ENCODE measurements at places on chromosomes 7 and 10.
A peak's percentile ranks its signal among the peaks of the same experiment; 100 is the strongest.

DNA sequence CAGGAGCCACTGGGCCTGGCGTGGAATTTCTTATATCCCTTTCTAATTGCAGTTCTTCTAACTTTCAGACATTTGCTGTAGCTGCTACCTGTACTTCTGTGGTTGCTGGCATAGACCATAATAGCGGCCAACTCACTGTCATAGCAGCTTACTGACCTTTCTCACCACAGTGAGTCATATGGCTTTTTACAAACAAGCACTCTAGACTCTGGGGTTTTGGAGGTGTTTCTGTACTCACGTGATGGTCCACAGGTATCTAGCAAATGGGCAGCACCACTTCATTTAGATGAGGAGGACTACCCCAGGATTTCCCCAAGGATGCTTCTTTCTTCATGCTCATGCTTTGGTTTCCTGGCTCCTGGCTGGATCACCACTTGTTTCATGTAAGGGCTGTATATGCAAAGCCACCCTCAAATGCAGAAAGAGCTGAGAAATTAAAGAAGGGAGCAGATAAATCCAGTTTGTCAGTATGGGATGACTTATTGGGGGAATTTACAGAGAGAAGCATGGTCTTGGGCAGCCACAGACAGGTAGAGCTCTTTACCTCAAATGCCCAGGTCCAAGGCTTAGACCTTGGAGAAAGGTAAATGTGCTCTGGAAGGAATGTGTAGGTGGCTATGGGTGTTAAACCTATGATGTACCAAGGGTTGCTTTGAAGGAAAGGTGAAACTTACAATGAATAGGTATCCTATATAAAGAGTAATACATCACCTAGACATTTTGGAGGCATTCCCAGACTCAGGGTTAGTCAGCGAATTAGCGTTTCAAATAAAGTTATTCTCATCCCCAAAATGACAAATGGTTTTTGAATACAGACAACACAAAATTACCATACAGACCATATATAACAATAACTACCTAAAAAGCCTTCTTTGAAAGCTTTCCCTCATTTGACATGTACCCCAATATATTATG lies 15.9 kb upstream of the SLC25A16 start:
- no peak for DNase-seq

GRCh38 chr7:130844811-130845580 lies 111.0 kb upstream of the KLF14 start:
- no peak for DNase-seq

DNA sequence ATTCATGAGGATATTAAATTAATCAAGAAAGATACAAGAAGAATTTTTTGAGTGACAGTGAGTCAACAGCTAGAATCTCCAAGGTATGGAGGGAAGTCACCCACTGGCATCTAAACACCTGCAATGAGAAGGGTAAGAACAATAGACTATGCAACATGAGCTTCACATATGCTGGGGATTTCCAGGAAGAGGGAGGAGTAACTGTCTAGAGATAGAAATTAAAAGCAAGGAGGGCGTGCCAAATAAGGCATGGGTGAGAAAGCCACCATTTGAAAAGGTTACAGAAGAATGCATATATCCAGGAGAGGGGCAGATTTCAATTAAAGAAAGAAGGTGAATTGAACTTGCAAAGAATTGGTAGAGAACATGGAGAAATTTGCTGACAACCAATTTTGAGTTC lies 365.7 kb downstream of the GPR37 start:
- DNase-seq, result no peak

GRCh38 chr10:22317076-22317370 lies 835 bp downstream of the COMMD3 start:
- DNase-seq, result no peak

DNA sequence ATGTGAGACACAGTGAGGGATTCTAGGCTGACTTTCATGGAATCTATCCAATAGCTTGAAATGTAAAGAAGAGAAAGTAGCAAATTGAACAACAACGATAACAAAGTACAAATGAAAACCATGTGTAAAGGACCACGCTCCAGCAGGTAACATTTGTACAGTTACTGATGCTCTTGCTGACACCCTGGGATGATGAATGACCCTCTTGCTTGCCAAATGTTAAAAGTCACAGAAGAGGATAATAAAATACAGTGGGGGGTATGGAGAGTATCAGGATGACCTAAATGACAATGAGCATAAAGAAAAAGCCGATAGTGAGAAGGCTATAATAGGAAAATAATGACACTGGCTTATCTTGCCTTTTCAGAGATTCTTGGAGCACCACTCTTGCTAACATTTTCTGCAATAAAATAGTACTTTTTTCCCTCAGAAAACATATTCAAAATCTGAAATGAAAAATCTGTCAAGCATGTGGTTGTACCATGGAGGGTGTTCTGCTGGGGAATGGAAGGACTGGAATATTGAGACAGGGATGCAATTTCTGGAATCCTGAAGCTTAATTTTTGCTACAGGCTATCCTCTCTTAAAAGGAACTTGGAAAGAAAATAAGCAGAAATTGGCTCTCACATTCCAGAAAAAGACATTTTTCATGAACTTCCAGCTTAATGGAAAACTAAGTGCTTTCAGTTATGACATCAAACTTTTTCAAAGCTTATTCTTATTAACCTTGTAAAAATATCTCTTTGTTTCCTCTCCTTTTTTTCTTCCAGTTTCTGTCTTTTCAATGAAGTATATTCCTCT lies 303.2 kb upstream of the GHITM start:
- no peak for DNase-seq

DNA sequence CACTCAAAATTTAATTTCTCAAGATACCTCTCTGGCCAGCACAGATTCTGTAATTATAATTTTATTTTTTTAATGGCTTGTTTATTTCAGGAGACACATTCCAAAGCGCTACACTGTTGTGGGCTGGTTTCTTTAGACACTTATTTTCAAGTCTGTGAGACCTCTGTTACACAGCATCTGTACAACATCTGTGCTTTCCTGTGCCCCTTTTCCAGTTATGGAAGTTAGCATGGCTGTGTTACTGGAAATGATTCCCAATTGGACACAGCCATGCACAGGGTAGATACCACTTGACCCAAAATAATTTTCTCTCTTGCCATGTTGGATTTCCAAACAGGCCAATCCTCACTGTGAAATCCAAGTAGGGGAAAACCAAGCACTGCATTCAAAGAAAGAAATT lies 172.3 kb upstream of the ADCY1 start:
- DNase-seq, result no peak

DNA sequence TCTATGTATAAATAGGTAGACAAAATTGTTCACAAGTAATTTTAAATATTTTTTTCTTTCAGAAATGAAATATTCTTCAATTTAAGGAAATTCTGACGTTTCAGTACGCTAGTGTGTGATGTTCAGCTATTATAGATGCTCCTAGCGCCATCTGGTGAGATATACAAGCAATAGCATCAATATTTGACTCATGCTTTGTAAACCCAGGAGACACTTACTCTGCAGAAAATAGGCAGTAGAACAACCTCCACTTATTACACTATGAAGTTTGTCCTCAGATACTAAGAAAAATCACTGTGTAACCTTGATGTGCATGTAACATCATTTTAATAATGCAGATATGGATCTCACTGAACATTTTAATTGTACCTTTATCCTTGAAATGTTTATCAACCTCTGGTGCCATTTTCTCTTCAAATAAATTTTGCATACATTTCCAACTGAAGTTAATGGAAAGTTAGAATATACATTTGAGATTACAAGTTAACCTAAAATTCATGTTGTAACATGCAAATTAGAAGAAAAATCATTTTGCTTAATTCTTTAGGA lies 151.5 kb upstream of the FAM3C start:
- DNase-seq, result peak; percentile 42

- DNase-seq, result no peak
Measured at GRCh38 chr10:112389271-112389822, 15.4 kb downstream of the ACSL5 start.

GRCh38 chr7:25249772-25250171 lies 21.5 kb upstream of the NPVF start:
- DNase-seq, result no peak

DNA sequence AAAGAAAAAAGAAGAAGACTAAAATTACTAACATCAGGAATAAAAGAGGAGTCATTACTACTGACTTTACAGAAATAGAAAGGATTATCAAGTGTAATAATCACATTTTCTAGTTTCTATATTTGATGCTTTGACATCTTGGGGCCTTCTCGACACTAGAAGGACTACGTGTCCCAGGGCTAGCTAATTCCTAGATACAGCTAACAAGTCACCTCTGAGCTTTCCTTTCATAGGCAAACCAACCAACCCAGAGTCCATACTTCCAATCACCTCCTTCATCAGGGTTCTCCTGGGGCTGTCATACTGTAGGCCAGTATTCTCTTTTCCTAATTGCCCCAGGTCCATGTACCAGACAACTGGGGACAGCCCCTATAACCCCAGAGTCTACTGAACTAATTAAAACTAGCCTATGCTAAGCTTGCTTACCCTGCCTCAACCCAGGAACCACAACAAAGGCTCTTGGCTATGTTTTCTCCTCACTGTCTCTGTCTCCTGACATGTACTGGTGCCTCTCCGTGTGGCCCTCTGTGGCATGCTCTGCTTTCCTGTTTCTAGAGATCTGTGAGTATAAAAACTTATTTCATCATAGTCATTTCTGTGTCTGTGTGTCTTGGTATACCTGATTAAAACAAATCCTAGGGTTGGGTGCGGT lies 6.7 kb upstream of the PARP12 start:
- no peak for DNase-seq

GRCh38 chr7:2800931-2801688 lies 43.0 kb downstream of the GNA12 start:
- peak; percentile 80 for DNase-seq
